ENCODE measurements at places on chromosomes 4 and X.

GRCh38 chrX:981791-982626 lies 230.4 kb downstream of the CRLF2 start:
- peak; percentile 3 for DNase-seq

DNA sequence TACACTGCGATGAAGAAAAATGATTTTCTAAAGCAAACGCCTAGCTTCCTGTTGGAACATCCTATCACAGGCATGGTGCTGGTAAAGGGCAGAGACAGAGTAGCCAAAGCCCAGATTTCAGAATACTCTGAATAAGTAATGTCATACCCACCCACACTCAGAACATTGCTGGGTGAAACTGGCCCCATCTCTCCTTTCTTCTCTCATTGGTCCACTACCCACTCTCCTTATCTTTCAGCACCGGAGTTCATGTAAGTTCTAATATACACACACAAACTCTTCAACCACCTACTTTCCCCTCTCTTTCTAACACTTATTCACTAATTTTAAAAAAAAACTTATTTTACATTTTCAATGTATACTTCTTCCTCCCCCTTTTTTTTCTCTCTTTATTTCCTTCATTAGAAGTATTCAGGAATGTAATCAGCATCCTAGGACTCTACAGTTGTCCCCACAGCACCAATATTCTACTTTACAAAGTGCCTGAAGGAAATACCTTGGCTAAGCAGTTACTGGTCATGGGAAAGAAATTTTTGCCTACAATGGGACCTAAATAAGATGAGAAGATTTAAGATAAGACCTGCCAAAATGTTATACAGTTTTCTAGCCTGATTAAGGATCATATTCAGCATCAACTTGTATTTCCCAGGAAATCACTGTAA lies 63.0 kb downstream of the SEC24D start:
- no peak for DNase-seq

- DNase-seq = no peak
These were observed 5.8 kb upstream of the TMEM31 start for GRCh38 chrX:103704863-103705262.

GRCh38 chr4:52552778-52553177 lies 106.3 kb downstream of the USP46 start:
- no peak for DNase-seq

- DNase-seq = no peak
These were observed 109.0 kb upstream of the ARSJ start for GRCh38 chr4:114088481-114088880.

GRCh38 chr4:6252051-6252450 lies 17.6 kb upstream of the WFS1 start:
- DNase-seq = no peak

GRCh38 chr4:128823025-128823661 lies 13.6 kb downstream of the JADE1 start:
- DNase-seq = peak; percentile 18

- DNase-seq = peak; percentile 81
These were observed 2.1 kb upstream of the FAT1 start for GRCh38 chr4:186725469-186726425.

DNA sequence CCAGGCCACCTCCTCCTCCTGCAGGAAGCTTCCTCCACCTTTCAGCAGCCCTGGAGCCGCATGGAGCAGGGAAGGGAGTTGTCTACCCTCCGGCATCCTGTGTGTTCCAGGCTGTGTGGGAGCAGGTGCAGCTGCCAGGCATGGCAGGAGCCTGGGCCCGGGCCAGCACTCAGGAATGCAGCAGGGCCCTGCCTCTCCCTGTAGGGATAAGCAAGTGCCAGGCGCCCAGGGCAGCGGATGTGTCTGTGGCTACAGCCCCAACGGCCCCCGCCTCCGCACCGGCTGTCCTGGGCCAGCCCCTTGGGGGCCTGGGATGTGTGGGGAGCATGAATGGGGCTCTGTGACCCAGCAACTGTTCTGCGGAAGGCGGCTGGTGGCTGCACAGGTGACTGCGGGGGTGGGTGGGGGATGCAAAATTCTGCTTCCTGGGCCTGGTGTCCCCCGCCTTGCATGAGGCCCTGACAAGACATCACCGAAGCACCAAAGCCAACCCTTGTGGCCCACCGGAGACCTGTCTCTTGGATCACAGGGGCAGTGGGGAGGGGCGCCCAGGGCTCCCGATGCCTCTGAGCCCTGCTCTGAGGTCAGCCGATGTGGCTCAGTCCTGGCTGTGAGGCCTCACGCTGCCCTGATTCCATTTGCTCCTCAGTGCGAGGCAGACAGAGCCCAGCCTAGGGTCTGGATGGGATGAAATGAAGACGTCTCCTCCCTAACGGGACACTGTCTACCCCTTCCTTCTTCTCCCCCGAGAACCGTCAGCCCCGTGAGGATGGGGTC lies 1.4 kb upstream of the DOK7 start:
- no peak for DNase-seq

GRCh38 chrX:136694431-136695087 lies 46.6 kb downstream of the CD40LG start:
- peak; percentile 41 for DNase-seq

DNA sequence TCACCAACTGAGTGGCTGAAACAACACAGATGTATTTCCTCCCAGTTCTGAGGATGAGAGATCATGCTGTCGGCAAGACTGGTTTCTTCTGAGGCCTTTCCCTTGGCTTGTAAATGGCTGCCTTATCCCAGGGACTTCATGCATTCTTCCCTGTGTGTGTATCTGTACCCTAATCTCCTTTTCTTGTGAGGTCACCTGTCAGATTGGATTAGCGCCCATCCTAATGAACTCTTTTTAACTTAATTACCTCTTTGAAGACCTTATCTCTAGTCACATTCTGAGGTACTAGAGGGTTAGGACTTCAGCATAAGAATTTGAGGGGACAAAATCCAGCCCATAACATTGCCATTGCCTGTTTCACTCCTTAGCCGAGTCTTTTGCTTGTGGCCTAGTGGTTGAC lies 59.5 kb upstream of the TMEM150C start:
- no peak for DNase-seq

DNA sequence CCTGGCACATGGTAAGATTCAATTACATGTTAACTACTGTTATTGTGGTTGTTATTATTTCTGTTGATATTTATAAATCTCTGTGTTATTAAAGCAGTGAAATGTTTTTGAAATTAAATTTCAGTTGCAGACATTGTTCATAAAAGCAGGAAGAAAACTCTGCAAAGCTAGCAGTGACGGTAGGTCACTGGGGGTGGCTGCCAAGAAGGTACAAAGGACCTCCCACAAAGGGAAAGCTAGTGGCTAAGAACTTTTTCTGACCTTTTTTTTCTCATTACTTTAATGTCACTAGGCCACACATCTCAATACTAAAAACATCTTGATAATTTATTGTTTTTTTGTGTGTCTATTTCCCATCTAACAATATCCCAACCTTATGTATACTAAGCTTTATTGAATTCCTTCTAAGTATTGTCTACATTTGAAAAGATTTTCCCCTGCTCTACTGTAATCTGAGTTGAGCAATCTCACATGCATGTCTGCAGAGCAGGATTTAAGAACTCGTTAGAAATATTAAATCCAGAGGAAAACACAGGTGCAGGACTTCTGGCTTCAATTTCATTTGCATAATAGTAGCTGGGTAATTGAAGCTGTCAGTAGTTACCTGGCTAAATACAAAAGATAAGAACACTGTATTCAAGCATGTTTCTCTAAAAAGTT lies 197.3 kb downstream of the CFAP299 start:
- DNase-seq = no peak

DNA sequence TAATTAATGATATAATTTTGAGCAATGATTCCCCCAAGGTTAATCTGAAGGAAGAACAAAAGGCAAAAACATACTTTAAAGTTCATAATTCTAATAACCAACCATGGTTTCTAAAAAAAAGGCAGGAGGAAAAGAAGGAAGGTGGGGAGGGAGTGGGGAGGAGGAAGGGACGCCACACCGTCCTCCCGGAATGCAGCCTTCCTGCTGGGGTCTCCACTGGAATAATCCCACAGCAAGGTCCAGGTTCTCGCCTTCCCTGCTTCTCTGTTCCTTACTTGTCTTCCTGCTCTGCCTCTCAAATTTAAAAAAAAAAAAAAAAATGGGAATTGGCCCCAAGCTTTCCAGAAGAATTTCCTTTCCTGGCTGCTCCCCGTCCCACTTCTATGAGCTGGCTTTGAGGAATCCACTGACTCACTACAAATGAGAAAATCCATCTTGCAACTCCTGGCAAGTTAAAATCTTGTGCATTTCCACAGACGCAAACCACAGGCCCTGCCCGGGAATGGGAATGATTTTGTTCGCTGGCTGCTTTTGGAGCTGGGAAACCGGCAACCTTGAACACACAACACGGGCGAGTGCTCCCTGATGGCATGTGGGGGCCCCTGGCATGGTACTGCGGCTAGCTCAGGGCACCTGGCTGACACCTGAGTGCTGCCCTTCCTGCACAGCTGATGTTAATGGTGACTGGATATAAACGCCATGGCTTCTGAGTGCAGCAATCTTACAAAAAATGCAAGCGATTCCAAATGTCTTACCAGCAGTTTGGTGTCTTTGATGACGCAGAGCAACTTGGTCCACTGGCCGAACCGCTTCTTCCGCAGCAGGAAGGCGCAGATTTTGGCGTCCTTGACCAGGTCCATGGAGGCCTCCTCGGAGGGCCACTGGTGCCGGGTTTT lies 97.0 kb downstream of the AFAP1 start:
- peak; percentile 97 for DNase-seq

DNA sequence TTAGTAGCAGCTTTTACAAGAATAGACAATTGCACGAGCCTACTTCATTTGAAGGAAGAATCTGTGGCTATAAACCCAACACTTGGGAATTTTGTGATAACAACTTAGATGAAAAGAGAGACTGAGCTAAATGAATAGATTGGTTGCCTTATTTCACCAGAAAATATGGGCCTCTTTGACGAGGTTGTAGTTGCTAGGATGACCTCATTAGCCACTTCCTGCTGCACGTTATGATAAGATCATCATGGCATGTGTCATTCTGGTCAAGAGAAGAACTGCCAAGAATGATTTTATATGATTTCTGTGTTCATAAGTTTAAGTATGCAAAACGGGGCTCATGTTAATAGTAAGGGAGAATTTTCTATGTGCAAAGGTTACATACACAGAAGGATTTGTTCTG lies 321.9 kb upstream of the GIMD1 start:
- DNase-seq = no peak

DNA sequence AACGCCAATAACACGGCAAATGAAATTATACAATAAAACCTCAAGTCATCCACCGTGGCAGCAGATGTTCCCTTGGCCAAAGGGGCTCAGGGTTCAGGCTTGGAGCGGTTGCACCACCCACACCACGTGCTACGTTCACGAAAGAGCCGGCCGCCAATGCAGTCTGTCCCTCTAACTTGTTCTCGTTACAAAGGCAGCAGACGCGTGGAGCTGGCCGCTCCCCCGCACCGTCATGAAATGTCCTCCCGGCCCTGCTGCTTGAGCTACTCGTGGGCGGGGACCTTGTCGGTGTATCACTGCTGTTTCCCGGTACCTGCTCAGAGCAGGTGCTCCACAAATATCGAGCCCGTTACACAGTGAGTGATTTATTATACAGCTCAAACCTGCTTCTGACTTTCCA lies 36.4 kb upstream of the MAN2B2 start:
- DNase-seq = no peak

Data from umbilical cord (tissue), 2 donors.